ENCODE measurements at places on chromosomes 13 and 19.

- peak; percentile 25 for DNase-seq
These were observed 14.4 kb upstream of the TPM4 start for GRCh38 chr19:16061943-16062342.

- DNase-seq: no peak
These were observed 3.1 kb downstream of the MAST3 start for GRCh38 chr19:18100710-18101109.

DNA sequence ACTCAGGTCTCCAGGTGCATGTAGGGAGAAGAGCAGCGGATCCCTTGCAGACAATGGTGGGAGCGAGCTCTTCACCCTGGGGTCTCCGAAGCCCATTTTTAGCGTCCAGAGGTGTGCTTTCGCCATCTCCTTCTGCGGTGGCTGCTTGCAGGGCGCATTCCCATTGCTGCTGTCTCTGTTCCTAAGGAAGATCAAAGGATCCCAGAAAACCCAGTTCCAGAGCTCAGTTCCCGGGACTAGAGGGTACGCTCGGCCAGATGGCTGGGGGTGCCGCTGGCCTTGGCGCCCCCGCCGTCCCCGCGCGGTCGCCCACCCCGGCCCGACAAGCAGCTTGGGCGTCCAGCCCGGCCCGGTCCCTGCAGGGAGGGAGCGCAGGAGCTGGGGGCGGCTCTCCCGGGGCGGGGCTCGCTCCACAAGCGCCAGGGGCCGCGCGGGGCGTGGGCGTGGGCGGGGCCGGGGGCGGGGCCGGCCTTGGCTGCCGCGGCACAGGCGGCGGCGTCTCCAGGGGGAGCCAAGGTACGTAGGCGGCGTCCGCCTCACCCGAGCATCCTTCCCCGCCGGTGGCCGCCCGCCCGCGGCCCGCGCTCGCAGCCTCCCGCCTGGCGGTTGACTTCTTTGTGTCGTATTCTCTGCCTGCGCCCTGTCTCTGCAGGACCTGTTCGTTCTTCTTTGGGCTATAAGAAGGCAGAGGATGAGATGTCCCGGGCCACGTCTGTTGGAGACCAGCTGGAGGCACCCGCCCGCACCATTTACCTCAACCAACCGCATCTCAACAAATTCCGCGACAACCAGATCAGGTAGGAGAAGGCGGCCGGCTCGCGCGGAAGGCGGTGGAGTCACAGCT lies 96.8 kb downstream of the ATP8A2 start:
- DNase-seq: no peak

DNA sequence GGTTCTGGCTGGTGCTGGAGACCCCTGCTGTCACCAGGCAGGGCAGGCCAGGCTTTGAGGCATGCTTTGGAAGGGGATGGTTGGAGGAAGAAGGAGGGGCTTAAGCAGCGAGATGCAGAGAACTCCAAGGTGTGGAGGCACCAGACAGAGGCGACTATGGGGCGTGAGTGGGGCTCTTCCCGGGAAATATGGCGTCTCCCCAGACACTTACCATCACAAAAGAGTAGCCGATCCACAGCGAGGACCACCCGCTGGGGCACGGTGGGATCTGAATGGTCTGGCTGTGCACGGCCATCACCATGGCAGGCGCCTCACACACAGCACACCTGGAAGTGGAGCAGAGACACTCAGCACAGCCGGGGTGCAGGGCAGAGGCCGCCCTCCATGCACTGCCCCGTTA lies 151.9 kb downstream of the COL4A1 start:
- DNase-seq: no peak

GRCh38 chr13:100484702-100485101 lies 103.9 kb downstream of the GGACT start:
- DNase-seq: no peak

DNA sequence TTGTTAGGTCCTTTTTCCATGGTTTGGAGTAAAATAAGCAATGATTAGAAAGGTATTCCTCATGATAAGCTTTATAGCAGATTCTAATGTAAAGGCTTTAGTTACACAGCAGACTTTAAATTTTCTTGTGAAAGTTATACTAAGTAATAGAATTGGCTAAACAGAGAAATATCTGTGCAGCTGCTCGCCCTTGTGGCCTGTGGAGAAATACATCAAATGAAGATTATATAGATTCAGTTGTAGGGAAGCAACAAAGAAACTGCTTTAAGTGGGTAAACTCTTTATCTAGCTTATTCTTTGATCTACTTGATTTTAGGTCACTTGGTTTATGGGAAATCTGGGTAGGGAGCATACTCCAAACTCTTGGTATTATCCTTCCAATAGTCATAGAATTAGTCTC lies 1269.7 kb upstream of the SPRY2 start:
- DNase-seq: no peak

- no peak for DNase-seq
These were observed 99.4 kb downstream of the RAB20 start for GRCh38 chr13:110462091-110462490.

GRCh38 chr13:104993708-104994107 lies 1541.8 kb downstream of the EFNB2 start:
- DNase-seq: no peak

DNA sequence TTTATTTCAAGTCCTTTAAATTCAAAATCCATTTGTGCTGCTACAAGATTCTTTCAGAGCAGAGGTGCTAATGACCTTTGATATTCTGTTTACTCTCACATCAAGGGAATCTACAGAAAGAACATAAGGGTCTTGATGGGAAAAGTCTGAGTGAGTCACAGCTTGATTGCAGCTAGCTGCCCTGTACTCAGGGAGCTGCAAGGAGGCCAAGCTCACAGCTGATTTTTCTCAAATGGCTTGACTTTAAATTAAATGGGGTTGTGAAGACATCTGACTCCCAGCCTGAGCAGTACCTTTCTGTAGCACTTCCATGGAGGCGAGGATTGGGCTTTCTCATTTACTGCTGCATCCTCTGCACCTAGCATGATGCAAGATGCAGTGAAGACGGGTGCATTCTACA lies 62.5 kb downstream of the RAP2A start:
- DNase-seq: no peak

DNA sequence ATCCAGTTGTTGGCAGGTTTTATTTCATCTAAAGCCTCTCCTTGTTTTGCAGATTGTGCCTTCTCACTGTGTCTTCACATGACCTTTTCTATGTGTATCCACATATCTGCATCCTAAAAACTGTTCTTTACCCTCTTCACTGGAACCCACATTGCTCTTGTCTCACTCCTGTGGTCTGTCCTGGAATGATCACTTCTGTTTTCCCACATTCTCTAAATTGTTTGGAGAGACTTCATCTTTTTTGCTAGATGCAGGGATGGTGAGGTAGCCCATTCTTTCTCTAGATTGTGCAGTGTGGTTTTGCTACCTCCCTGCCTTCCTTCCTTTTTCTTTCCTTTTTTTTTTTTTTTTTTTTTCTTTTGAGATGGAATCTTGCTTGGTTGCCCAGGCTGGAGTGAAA lies 608.6 kb upstream of the MIR17HG start:
- DNase-seq: no peak

- DNase-seq: no peak
These were observed 1.7 kb downstream of the SLC7A1 start for GRCh38 chr13:29593605-29594297.

DNA sequence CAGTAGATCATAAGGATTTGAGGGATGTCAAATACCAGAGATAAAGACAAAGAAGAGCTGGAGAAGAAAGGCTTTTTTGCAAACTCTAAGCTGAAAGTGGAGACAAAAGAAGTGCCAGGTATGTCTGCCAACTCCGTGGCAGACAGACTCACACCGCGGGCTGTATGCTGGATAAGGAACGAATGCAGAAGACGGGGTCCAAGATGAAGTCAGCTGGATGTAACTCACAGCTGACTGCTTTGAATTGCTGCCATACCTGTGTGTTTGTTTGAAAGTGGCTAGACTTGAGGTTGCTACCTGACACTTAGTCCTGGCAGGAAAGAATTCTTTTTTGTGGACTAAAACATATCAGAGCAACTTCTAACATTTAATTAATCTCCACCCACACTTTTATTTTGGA lies 398.8 kb downstream of the DLEU7 start:
- DNase-seq: no peak
